ENCODE measurements at places on chromosomes 4 and X.

DNA sequence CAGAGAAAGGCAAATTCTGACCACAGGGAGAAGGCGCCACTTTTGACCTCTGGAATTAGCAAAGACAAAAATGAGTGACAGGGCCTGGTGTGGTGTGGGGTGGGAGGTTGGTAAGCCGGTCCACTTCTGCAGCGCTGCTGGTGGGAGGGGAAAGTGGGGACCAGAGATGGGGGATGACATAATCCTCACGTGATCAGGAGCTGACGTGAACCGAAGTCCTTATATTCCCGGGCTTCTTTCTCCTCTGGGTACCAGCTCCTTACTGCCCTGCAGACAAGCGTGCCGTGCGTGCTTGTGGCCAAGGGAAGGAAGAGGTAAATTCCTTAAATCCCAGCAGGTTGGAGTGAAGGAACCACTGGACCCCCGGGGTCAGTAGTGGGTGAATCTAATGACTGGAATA lies at the start of gene TCEAL7:
Gene TCEAL7 (plus strand): TSS at position 249 of the 400 bp plus-strand sequence. CDS start 1,165 bp downstream, outside the sequence.
- no peak for DNase-seq

- no peak for DNase-seq
Measured at GRCh38 chrX:139158256-139158655, 372.3 kb upstream of the F9 start.

- DNase-seq: no peak
Measured at GRCh38 chr4:161247831-161248230, 916.0 kb downstream of the FSTL5 start.

- no peak for DNase-seq
Measured at GRCh38 chr4:25815586-25815985, 47.2 kb downstream of the SEL1L3 start.

GRCh38 chr4:1959104-1959384 lies 49.7 kb downstream of the NELFA start:
- DNase-seq: no peak

DNA sequence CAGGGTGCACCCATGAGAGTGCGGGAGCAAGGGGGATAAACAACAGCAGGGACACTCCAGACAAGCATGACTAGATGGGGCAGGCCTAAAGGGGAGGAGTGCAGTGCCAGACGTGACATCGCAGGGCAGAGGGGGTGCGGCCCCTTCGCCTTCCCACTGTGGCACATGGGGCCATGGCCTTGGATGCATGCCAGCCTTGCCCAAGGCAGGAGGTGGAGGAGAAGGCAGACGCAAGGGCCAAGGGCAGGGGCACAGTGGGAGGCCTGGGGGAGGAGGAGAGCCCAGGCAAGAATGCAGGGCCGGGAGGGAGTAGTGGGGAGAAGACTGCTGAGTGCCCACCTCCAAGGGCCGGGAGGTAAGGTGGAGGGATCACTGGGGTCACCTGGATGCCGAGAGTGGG lies 21.6 kb downstream of the PNMA6E start:
- no peak for DNase-seq

- no peak for DNase-seq
Measured at GRCh38 chr4:38605181-38605752, 58.7 kb upstream of the KLF3 start.

GRCh38 chr4:96519291-96519690 lies 679.4 kb downstream of the PDHA2 start:
- no peak for DNase-seq

DNA sequence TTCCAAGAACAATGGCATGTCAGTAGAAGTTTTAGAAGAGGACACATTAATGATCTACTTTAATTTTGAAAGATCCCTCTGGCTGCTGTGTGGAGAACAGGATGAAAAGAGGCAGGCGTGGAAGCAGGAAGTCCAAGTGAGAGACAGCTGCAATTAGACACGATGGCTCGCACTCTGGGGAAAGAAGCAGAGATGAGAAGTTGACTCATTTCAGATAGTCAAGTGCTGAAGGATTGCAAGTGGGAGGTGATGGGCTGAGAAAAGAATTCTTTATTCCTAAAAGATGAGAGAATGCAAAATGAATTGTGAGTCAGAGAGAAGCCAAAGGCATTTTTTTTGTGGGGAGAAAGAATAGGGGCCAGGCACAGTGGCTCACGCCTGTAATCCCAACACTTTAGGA lies 16.5 kb downstream of the RXFP1 start:
- DNase-seq: no peak

DNA sequence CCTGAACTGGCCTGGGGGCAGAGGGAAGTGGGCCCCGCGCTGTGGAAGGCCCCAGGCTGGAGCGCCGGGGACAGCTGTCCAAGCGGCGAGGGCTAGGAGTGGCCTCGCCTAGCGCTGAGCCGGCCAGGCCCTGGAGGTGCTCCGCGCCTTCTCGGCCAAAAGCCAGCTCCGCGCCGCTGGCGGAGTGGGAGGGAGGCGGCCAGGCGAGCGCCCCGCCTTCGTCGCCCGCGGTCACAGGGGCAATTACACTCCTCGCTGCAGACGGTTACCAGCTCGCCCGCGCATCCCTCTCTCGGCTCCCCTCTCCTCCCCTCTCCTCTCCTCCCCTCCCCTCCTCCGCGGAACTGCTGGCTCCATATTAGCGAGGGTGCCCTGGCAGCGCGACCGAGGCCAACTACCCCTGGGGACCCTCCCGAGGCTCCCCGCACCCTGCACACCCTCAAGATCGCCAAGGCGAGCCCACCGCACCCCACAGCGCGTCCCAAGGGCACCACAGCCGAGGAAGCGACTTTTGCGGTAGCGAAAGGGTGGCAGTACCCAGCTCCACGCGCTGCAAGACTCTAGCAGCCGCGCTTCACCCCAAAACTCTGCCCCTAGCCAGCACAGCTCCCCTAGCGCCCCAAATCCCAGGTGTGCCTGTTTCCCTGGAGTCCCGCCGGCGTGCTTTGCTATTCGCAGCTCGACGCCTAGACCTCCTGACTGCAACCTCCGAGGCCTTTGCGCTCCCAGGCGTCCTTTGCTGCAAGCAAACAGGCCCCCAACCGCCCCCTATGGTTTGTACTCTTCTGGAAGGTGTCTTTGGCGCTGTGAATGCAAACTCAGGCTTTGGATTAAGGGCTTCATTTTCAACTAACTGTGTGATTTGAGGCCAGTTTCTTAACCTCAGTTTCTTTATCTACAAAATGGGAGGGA lies 91.4 kb downstream of the BCOR start:
- DNase-seq: no peak

DNA sequence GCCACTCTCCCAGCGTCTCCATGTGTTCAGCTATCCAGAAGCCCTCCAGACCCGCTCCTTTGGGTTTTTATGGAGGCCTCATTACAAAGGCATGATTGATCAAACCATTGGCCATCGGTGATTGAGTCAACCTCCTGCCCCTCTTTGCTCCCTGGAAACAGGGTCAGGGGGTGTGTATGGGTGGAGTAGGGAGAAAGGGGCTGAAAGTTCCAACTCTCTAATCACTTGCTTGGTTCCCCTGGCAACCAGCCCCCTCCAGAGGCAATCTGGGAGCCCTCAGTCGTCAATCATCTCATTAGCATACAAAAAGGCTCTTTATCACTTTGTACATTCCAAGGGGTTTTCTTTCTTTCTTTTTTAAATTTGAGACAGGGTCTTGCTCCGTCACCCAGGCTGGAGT lies 2.3 kb downstream of the TRIM2 start:
- no peak for DNase-seq

GRCh38 chr4:151359576-151359975 lies 34.2 kb upstream of the SH3D19 start:
- DNase-seq: no peak

DNA sequence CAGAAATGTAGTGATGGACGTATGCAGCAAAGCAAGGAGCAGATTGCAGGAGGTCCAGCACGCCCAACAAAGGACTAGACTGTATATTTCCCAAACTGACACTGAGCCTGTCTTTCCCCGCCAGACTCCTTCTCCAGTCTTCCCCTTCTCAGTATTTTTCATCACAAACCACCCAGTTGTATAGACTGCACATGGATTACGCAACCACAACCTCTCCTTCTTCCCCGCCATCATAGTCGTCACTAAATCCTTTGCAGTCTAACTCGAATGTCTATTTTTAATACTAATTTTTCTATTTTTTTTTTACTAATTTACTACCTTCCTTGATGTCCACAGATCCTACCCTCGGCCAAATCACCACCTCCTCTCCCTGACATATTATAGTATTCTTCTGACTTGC lies 105.4 kb downstream of the MTNR1A start:
- no peak for DNase-seq

DNA sequence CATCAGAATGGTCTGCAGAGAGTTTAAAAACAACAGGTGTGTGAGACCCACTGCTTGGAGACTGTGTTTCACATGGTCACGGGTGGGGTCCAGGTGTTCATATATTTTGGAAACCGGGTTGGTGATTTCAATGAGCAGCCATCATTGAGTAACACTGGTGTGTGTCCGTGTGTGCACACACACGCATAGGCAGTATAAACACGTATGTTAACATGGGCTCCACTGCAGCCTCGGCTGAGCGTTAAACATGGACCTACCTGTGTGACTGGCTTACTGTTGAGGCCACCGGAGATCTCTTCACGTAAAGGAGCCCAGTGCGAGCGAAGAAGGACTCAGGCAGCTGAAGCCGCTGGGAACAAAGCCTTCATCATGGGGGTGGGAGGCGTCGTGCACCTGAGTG lies 56.9 kb upstream of the TLR3 start:
- DNase-seq: no peak

DNA sequence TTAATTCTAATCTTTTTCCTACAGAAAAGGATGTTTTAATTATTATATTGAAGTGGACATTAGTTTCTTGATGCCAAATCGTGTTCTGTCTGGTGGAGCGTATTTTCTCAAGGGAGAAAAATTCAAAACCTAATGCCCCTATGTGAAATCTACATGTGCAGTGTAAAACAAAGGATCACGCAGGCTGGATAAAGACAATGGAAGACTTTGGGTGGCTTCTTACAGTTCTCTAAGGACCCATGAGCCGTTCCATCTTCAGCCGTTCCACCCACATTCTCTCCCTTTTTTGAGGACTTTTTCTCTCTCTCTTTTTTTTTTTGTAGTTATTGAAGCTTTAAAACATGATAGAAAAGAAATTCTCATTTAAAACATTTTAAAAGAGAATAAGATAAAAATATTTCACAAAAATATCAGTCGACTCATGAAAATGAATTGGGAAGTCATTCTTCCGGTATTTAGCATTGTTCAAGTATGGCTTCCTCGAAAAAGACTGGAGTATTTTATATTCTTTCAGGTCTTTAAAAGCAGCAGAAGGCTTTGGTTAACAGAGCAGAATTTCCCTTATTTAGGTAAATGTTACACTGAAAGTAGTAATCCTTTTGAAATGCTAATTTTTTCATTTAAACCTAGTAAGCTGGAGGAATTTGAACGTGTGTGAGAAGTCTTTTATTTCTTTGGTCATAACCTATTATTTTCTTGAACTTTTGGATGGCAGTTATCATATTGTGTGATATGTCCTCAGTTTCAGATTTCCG lies 11.0 kb downstream of the TENM3 start:
- DNase-seq: no peak

GRCh38 chrX:72117636-72118210 lies 14.0 kb downstream of the RTL5 start:
- DNase-seq: no peak

GRCh38 chr4:35539404-35540055 lies 704.8 kb downstream of the ARAP2 start:
- DNase-seq: no peak

DNA sequence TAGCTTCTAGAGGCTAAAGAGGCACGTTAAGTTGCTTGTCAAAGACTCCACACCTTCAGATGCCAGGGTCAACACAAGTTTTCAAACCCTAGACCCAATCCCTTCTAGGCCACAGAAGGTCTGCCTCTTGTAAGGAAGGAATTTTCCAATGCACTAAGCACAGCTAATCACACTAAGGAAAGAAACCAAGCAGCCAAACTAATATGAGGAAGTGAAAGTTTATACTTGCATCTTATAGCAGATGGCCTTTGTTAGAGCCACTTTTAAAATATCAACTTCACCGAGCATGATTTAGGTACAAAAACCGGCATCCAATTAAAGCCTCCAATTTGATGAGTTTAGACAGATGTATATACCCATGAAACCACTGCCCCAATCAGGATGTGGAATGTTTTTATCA lies 9.9 kb downstream of the FHL1 start:
- no peak for DNase-seq

DNA sequence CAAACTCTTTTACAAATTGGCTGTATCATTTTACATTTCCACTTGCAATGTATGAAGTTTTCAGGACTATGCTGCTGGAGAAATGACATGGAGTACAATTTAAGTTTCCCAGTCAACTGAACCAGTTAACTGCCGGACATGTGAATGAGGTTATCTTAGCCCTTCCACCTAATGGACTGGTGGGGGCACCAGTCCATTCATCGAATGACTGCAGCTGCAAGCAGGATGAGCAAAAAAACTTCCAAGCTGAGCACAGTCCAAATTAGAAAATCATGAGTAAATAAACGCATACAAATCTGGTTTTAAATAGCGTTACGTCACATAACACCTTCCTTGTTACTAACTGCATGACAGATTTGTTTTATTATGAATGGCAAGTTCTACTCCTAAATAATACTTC lies 1131.5 kb downstream of the PCDH18 start:
- DNase-seq: no peak

DNA sequence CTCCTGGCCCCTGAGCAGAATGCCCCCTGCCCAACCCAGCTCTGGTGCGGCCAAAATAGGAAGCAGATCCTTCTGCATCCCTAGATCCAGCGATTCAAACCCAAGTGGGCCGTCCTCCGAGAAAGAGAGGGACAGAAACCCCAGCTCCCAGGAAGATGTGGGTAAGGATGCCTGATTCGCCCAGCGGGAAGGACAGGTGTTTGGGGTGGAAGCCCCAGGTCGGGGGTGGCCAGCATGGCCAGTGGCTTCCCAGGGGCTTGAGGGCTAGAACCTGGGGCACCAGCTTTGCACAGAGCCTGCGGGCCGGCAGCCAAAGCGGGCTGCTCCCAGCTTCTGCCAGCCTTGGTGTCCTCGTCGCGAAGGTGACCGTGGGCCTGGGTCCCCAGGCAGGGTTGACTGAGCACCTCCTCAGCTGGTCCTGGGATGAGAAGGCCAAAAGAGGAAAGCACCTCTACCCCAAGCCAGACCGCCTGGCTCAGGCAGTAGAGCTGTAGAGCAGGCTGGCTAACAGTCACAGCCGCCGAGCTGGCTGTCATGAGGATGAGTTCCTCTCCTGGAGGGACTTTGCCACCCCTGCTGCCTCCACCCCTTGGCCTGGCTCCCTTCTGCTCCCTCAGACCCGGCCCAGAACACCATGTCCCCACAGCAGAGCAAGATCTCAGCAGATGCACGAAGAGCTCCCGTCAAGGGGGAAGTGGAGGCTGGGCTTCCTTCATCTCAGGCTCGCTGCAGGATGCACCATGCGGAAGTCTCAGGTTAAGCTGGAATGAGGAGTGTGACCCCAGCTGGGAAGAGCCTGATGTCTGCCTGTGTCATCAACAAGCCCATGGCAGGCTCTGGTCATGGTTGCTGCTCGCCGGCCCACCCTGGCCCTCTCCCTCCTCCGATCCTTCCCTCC lies 59.9 kb downstream of the CPZ start:
- no peak for DNase-seq
